ENCODE measurements at places on chromosomes 7 and 10.

GRCh38 chr7:43071604-43072003 is 40.8 kb upstream of the HECW1 start:
- no peak overlapping the region for H3K4me3 ChIP-seq
- no peaks in the 10 kb centered on the region for H3K36me3 ChIP-seq

- no peaks in the 10 kb centered on the region for H3K36me3 ChIP-seq
- H3K27ac ChIP-seq = no peak overlapping the region
- no peak for DNase-seq
- no peak overlapping the region for H3K4me3 ChIP-seq
- H3K27me3 ChIP-seq = no peaks in the 10 kb centered on the region
- H3K4me1 ChIP-seq = peaks cover 7% of the 10 kb centered on the region
These were observed 195.7 kb downstream of the CACNA2D1 start for GRCh38 chr7:82247814-82248433.

- H3K27me3 ChIP-seq = no peaks in the 10 kb centered on the region
- no peak overlapping the region for H3K4me3 ChIP-seq
- no peaks in the 10 kb centered on the region for H3K4me1 ChIP-seq
- H3K36me3 ChIP-seq = no peaks in the 10 kb centered on the region
These were observed 156.5 kb downstream of the UBE2H start for GRCh38 chr7:129796186-129796775.

- DNase-seq = no peak
- peaks cover 3% of the 10 kb centered on the region for H3K36me3 ChIP-seq
- peaks cover 86% of the 10 kb centered on the region for H3K4me1 ChIP-seq
These were observed 10.7 kb downstream of the CTBP2 start for GRCh38 chr10:125149680-125150047.

DNA sequence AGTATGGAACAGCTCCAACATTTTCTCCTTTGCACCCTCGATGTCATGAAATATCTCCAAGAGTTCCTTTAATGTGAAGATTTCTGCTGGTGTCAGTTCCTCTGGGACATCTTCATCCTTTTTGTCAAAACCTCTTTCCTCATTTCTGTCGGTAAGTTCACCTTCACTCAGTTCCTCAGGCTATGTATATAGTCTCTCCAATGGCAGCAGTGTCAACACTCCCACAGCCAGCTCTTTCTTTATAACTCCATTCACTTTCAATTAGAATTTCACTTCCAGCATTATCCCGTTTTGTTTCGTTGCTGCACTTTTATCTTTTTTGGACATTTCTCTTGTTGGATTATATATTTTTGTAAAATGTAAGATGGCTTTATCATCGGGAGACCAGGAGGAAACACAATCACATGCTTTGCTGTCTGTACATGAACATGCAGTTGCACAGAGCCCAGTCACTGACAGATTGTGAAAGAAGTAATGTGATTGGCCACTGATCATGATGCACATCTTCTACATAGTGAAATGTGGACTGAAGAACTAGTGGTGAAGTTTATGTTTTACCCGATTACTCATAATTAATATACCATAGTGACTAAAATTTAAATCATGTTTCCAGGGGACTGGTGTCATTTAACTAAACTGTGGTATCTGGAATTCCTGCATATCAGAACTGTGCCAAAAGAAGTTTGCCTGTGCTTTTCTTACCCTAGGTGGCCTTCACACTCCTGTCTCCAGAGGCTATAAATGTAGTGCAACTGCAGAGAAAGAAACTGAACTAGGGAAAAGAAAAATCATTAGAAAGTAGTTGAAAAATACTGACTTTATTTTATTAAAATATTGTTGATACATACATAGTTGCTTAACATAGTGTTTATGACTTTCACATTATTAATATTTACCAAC is 289.6 kb downstream of the PPP1R3A start:
- no peaks in the 10 kb centered on the region for H3K4me1 ChIP-seq
- H3K36me3 ChIP-seq = no peaks in the 10 kb centered on the region
- no peak overlapping the region for H3K27ac ChIP-seq
- no peak for DNase-seq

GRCh38 chr10:50567384-50567783 is 56.4 kb downstream of the SGMS1 start:
- DNase-seq = no peak
- no peaks in the 10 kb centered on the region for H3K4me1 ChIP-seq
- no peaks in the 10 kb centered on the region for H3K27me3 ChIP-seq

- peaks cover 3% of the 10 kb centered on the region for H3K36me3 ChIP-seq
- H3K27me3 ChIP-seq = peaks cover 3% of the 10 kb centered on the region
- H3K27ac ChIP-seq = peak overlapping the region; percentile 88
- H3K4me1 ChIP-seq = peaks cover 42% of the 10 kb centered on the region
These were observed 145.3 kb downstream of the CELF2 start for GRCh38 chr10:11162828-11163599.

DNA sequence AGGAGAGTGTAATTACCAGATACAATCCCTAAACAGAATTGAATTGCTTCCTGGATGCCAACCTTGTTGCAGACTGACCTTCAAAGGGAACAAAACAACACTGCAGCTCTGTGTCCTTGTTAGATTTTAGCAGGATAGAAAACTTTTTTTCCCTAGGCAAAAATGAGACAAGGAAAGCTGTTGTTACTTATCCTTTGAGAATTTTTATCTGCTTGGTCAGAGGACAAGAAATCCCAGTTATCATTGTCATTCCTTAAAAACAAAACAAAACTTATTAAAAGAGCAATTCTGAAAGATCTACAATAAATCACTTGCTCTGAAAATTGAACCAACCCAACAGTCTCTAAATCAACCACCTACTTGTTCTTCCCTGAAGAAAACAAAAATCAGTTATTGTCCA is 652.6 kb downstream of the REEP3 start:
- DNase-seq = no peak
- H3K27me3 ChIP-seq = no peaks in the 10 kb centered on the region
- no peak overlapping the region for H3K4me3 ChIP-seq
- no peaks in the 10 kb centered on the region for H3K4me1 ChIP-seq
- H3K27ac ChIP-seq = no peak overlapping the region

DNA sequence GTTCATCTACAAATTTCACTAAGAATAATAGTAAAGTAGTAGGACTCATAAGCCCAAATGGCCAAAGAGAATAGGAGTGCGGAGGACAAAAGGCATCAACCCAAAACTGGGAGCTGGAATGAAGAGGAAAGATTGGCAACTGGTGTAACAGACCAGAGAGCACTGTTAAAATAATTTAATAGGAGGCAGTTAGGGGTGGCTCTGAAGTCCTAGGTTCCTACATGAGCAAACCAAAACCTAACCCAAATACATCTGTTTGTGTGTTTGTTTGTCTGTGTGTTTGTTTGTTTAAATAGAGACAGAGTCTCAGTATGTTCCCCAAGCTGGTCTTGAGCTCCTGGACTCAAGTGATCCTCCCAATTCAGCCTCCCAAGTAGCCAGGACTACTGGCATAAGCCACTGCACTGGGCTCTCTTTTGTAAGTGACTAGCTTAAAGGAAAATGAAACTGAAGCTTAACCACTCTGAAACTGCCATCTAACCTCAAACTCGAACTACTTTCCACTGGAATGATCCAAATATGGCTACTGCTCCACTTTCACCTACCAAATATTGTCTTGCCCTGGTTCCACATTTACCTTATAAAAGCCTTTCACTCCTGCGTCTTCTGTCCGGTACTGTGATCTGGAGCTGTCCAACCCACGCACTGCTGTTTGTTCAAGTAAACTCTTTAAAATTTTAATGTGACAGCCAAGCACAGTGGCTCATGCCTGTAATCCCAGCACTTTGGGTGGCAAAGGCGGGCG is 94.9 kb downstream of the AKR1D1 start:
- H3K27ac ChIP-seq = no peak overlapping the region
- H3K36me3 ChIP-seq = no peaks in the 10 kb centered on the region
- no peaks in the 10 kb centered on the region for H3K4me1 ChIP-seq
- H3K4me3 ChIP-seq = no peak overlapping the region
- H3K27me3 ChIP-seq = no peaks in the 10 kb centered on the region

DNA sequence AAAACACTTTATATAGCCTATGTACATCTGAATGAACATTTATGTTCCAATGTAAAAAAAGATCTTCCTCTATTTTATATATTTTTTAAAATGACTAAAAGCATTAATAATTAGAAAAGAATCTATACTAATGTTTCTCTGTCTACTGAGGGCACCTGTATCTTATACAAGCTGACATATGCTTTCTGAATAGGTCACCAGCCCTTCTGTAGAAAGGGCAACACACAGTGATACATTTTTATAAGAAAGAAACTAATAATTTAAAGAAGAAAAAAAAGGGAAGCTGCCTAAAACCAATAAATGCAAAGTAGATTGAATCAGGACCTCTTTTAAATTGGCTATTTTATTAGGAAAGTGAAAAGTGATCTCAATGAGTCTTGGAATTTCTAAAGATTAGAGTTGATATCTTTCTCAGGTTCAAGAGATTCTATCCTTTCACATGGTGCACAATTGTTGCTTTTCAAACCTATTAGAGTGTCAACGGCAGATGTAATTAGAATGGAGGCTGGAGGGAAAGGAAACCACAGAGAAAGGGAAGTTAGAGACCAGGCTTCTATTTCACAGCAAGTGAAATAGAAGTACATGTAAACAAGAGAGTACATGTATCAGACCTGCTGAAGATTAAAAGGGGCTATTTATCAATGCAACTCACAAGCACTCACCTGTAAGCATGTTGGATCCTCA is 6.3 kb downstream of the MTPN start:
- H3K4me3 ChIP-seq = no peak overlapping the region
- no peaks in the 10 kb centered on the region for H3K36me3 ChIP-seq
- H3K27me3 ChIP-seq = no peaks in the 10 kb centered on the region
- no peak overlapping the region for H3K27ac ChIP-seq

- DNase-seq = no peak
- no peaks in the 10 kb centered on the region for H3K36me3 ChIP-seq
- no peak overlapping the region for H3K4me3 ChIP-seq
- H3K27ac ChIP-seq = no peak overlapping the region
- no peaks in the 10 kb centered on the region for H3K4me1 ChIP-seq
These were observed 973.7 kb downstream of the REEP3 start for GRCh38 chr10:64494901-64495300.

- no peak overlapping the region for H3K27ac ChIP-seq
- peaks cover 11% of the 10 kb centered on the region for H3K4me1 ChIP-seq
- no peak overlapping the region for H3K4me3 ChIP-seq
- H3K27me3 ChIP-seq = no peaks in the 10 kb centered on the region
These were observed 113.7 kb upstream of the ANKRD1 start for GRCh38 chr10:91034494-91035159.

- no peaks in the 10 kb centered on the region for H3K4me1 ChIP-seq
- no peak for DNase-seq
- H3K36me3 ChIP-seq = no peaks in the 10 kb centered on the region
- H3K27ac ChIP-seq = no peak overlapping the region
These were observed 274.0 kb upstream of the GLI3 start for GRCh38 chr7:42511027-42511426.

DNA sequence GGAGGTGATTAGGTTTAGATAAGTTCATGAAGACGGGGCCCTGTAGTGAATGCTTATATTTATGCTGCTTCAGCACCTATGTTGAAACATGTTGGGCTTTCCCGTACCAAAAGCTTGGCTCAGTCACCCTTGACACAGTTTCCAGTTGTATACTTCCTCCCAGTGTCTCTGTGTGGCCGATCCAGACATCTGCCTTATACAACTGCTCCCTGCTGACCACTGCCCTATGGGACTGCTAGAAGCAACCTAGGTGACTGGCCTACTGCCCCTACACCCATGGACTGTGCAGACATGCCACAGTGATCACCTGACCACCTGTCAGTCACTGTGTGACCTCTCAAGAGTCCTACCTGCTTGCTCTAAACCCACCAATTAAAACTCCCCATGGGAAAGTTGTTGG is 22.6 kb upstream of the TSPAN13 start:
- H3K4me3 ChIP-seq = no peak overlapping the region
- DNase-seq = no peak
- no peak overlapping the region for H3K27ac ChIP-seq
- H3K27me3 ChIP-seq = no peaks in the 10 kb centered on the region

- no peak overlapping the region for H3K27ac ChIP-seq
- no peak overlapping the region for H3K4me3 ChIP-seq
These were observed 89.4 kb upstream of the SEMA3E start for GRCh38 chr7:83738291-83738835.

DNA sequence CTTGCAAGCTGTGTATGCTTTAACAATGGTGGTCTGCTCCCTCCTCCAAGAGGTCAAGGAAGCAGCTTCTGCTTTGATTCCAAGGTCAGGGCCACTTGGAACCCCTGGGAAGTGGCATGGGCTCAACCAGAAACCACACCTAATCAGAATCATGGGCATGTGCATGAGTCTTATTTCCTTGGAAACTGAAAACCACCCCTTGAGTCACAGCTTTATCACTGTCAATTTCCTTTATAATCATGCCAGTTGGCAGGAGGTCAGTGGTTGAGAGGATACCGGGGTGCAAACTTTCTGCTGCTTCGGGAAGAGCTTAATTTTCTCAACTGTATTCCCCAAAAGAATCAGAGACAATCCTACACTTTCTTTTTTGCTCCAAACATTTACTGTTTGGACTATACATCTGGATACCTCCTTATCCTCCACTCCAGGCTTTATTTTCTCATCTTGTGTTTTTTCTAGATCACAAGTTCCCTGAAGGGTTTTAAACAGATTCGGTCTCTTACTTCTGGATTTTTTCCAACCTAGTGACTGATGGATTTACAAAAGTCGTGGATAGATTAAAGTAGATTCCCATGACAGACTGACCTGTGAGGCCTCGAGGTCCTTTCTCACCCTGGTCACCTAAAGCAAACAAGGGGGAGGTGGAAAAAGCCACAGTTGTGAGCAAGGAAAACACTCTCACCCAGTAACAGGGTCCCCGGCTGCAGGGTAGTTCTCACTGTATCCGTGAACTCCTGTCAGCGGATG is 36.0 kb downstream of the COL17A1 start:
- no peak for DNase-seq
- H3K27me3 ChIP-seq = no peaks in the 10 kb centered on the region
- H3K4me1 ChIP-seq = peaks cover 5% of the 10 kb centered on the region
- H3K27ac ChIP-seq = no peak overlapping the region
- peaks cover 18% of the 10 kb centered on the region for H3K36me3 ChIP-seq
- no peak overlapping the region for H3K4me3 ChIP-seq

GRCh38 chr10:59857921-59858320 is 48.4 kb downstream of the CCDC6 start:
- H3K4me3 ChIP-seq = no peak overlapping the region
- H3K4me1 ChIP-seq = peaks cover 38% of the 10 kb centered on the region
- H3K36me3 ChIP-seq = no peaks in the 10 kb centered on the region
- no peak overlapping the region for H3K27ac ChIP-seq
